ENCODE measurements at places on chromosomes 7 and 10.

DNA sequence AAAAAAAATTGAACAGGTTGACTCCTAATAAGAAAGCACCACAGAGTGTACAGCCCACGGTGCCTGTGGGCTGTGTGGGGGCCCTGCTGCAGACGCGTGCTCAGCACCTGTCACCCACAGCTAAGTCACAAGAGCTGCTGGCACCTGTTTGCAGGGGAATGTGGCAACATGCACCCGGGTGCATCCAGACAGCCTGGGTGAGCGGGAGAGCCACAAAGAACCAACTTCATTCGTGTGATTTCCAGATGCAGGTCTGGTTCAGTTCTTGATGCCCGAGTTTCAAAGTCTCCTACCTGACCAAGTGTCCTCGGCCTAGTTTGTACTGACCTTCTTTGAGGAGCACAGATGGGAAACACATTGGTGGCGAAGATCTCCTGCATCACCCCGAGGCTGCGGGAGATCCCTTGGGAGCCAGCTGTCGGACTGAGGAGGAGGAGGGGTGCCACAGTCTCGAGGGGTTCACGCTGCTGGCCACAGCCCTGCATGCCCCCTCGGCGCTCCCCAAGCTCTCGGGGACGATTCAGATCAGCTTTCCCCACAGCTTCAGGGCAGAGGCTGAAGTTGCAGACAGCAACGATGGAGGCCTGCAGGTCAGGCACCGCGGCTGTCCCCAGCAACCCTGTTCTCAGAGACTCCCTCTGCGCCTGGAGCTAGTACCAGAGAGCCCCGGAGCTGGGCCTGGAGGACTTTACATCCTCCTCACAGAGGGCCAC lies 35.3 kb downstream of the AMZ1 start:
- no peak for DNase-seq

- DNase-seq, result no peak
Observed at GRCh38 chr7:74134117-74134620, 40.0 kb upstream of the EIF4H start.

DNA sequence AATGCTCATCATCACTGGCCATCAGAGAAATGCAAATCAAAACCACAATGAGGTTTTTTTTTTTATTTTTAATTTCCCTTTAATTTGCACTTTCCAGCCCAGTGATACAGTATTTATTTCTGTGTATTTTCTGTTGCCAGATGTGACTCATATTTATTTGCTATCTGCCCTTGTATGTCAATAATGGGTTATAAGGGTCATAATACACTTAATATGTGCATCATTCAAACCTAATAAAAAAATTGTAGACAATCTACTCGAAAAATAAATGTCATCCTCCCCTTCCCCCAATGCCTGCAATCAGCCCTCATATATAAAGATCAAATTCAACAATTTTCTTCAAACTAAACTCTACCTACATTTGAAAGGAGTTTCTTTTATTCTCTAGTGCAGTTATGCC lies 154.5 kb downstream of the CSTF2T start:
- no peak for DNase-seq

DNA sequence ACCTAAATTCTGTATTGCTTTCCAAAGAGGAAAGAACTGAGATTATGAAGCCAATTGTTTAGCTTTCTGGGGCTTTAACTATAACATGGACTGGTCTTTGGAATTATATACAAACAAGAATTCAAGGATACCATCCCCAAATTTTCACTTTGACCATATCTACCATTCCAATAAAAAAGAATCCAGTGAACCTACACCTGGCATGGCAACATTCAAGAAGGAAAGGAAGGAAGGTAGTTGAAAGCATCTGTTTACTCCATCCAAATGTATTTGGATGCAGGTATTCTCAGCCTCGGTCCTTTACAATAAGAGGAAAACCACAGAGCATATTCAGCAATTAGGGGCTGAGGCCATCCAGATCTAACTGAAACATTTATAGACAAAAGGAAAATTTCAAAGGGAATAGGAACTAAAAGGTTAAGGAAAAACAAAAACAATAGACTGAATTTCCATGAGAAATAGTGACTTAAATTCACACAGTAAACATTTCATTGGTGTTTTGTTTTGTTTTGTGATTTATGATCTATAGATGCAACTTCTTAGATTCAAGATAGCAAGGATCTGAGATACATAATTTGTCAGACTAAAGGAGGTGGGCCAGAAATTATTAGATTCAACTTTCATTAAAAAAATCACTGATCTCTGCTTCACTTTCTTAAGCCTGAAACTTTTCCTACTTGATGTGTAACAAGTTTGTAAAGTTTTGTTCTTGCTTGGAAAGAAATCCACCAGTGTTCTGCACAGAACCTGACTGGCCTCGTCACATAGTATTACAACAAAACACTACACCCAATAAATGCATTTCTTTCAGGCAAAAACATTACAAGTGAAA lies 12.7 kb downstream of the SKIDA1 start:
- DNase-seq, result no peak

DNA sequence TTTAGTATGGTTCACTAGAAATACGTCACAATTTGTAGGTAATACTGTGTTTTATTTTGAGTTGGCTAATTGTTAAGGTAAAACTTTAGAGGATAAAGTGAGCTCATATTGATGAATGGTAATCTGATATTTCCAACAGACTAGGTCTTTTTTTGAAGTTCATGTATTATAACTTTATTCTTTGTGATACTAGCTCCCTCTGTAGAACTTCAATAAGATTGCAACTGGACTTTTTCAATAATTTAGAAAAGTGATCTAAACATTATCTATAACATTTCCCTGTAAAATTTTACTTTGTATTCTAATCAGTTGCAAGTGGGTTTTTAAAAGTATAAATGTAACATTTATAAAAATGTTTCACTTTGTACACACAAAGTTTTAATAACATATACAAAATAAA lies 83.5 kb downstream of the ADK start:
- DNase-seq, result no peak

- DNase-seq, result no peak
Observed at GRCh38 chr10:10118131-10118530, 899.5 kb upstream of the CELF2 start.

DNA sequence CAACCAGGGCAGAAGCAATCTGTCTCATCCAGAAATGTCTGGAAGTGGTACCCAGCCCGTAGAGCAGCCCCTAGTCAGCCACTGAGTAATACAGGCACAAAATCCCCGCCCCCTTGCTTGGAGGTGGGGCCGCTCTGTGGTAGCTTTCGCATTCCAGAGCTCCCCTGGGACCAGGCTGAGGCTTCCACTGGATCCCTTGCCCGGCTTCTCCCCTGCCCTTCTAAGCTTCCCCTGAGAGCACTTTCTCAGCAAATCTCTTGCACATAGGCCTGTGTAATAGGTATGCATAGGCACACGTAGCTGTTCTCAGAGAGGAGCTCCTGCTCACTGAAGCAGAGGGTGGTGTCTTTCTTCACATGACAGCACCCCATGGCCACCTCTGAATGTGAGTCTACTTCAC lies 144.2 kb downstream of the BMS1 start:
- peak; percentile 64 for DNase-seq

- peak; percentile 80 for DNase-seq
Observed at GRCh38 chr10:17643339-17643754, 604 bp upstream of the STAM start.

DNA sequence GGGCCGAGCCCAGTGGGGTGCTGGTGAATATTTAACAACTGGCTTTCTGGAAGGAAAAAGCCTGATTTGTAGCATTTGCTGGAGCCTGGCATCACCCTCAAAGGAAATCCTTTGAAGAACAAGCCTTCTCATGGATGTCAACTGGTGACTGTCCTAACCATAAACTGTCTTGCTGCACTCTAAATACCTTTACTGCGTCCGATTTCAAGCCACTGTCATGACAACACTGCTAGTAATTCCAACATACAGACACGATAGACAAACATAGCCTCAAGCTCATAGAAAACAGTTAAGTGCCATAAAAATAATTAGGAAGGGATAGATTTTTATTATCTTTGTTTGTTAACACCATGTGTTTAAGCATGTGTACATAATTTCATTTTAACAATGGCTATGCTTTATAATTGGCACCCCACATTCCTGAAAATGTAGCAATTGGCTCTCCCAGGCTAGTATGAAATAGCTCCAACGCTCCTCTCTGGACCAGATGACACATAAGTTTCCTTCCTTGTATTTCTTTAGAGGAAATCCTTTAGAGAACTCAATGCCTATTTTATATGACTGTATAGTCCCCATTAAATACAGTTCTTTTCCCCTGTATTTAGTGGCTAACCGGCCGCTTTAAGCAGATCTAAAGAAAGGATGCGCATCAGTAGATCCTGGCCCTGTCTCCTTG lies 273.4 kb downstream of the PRPF18 start:
- DNase-seq, result no peak

- no peak for DNase-seq
Observed at GRCh38 chr7:41592236-41592635, 110.7 kb downstream of the INHBA start.

- DNase-seq, result peak; percentile 73
Observed at GRCh38 chr10:2925631-2926030, 141.7 kb upstream of the PFKP start.

GRCh38 chr7:121793716-121794115 lies 79.2 kb upstream of the PTPRZ1 start:
- no peak for DNase-seq

GRCh38 chr7:6606866-6607583 lies 8.4 kb upstream of the ZNF853 start:
- DNase-seq, result no peak

GRCh38 chr10:15084502-15084922 lies 4.1 kb downstream of the ACBD7 start:
- DNase-seq, result peak; percentile 99

- DNase-seq, result no peak
Observed at GRCh38 chr7:138033241-138033640, 31.4 kb upstream of the CREB3L2 start.

GRCh38 chr10:3482200-3482993 lies 302.6 kb downstream of the KLF6 start:
- DNase-seq, result peak; percentile 89

- DNase-seq, result no peak
Observed at GRCh38 chr7:156123362-156123761, 311.1 kb upstream of the SHH start.

DNA sequence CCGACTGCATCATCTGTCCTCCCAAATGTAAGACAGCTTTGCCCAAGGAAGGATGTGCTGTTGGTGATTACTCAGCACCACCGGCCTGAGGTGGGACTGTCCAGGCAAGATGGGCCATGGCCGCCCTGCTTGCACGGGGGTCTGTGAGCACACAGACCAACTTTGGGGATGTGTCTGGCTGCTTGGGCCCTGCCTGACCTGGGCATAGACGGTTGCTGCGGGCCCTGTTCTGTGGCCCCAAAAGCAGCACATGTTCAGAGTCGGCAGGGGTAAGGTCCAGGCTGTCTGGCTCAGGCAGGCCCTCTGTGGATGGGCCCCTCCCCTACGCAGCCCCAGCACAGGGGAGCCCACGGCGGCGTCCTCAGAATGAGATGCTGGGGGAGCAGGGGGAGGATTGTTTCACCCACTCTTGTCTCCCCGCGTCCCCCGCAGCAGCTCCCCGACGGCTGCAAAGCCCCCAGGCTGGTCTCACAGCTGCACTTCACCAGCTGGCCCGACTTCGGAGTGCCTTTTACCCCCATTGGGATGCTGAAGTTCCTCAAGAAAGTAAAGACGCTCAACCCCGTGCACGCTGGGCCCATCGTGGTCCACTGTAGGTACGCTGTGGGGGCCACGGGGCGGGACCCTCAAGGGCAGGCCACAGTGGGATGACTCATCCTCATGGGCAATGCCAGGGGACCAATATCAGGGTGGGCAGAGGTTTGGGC lies 58.4 kb downstream of the MKI67 start:
- no peak for DNase-seq

Data from brain microvascular endothelial cell (primary cell).